ENCODE measurements at places on chromosomes 16 and 17.

DNA sequence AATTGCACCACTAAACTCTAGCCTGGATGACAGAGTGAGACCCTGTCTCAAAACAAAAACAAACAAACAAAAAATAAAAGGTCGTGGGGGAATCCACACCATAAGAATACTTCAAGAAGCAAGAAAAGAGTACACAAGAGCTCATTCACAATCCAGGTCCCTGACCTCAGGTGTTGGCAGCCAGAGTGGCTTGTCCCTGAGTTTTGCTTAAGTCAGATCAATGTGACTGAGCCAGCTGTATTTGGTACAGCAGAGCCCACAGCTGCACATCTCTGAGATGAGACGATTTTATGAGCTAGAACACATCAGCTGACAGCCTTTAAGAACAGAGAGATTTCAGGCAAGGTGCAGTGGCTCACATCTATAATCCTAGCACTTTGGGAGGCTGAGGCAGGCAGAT is 22.4 kb downstream of the CACNG1 start:
- no peak for DNase-seq

DNA sequence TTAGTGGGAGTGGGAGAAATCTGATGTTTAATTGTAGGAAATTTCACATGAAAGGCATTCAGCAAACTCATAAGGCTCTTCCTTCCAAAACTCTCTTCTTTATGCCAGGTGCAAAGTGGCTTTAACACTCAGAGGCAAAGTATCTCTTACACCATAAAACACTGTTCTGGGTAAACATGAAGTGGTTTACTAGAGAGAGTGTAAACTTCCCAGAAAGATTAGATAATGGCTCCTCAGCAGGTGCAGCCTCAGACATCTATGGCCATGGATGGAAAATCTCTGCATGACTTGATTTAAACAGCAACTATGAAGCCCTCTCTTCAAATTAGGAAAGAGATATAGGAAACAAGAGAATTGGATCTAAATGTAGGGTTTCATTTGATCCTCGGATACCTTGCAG is 583.1 kb upstream of the SALL1 start:
- DNase-seq = no peak

DNA sequence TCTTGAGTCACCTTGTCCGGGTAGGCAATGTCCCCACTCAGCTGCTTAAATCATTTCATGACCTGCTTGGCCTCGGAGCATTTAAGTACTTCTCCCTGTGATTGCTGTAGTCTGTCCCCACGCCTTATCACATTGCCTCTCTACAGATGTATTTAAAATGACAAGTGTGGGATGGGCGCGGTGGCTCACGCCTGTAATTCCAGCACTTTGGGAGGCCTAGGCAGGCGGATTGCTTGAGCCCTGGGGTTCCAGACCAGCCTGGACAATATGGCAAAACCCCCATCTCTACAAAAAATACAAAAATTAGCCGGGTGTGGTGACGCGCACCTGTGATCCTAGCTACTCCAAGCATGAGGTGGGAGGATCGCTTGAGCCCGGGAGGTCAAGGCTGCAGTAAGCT is 1.3 kb upstream of the GJC1 start:
- DNase-seq = no peak

- DNase-seq = no peak
Measured at GRCh38 chr17:37305406-37305905, 70.3 kb upstream of the C17orf78 start.

DNA sequence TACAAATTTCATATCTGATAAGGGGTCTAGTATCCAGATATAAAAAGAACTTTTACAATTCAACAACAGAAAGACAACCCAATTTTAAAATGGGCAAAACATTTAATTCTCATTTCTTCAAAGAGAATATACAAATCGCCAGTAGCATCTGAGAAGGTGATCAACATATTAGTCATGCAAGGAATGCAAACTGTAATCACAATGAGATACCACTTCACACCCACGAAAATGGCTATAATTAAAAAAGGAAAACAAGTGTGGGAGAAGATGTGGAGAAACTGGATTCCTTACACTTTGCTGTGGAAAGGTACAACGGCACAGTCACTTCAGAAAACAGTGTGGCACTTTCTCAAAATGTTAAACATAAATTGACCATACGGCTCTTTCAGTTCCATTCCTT is 168.2 kb downstream of the VPS53 start:
- DNase-seq = no peak

DNA sequence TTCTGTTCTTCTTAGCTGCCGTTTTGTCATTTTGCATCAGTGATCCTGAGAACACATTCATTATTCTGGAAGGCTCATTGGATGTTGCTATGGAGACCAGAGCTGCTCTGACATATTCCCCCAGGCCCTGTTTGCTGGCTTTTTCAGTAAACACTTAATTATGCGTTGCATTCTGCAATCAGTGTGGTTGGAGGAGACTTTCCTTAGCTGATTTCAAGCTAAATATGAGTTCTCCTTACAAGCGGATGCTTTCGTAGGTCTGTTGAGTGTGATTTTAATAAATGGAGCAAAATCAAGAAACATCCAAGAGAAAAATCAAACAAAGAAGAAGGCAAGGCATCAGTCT is 38.2 kb upstream of the NUDT7 start:
- DNase-seq = no peak

- DNase-seq = no peak
Measured at GRCh38 chr16:86319585-86320236, 190.6 kb upstream of the FOXF1 start.

DNA sequence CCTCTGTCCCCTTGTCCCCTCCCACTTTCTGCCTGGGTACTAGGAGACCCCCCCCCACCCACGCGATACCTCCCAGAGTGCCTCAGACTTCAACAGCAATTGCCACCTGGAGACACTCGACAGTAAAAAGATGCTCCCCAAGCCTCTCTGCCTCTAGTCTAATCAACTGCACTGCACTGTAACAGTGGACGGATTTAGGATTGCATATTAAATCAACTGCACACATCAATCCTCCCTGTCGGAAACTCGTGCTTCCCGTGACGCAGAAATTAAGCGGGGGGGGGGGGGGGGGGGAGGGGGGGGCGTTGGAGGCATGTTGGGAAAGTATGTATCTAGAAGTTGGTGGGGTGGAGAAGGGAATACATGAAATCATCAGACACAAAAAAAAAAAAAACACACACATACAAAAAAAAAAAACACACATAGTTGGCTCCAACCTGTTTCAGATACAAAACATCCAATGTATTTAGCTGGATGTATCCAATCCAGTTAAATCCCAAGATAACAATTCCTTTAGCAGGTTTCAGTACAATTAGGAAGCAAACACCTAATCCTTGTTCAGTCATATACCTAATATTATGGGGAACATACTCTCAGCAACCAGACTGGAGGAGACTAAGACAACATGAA is 29.7 kb downstream of the FAM222B start:
- DNase-seq = no peak

GRCh38 chr17:34598161-34598776 is 18.9 kb downstream of the TMEM132E start:
- DNase-seq = no peak

DNA sequence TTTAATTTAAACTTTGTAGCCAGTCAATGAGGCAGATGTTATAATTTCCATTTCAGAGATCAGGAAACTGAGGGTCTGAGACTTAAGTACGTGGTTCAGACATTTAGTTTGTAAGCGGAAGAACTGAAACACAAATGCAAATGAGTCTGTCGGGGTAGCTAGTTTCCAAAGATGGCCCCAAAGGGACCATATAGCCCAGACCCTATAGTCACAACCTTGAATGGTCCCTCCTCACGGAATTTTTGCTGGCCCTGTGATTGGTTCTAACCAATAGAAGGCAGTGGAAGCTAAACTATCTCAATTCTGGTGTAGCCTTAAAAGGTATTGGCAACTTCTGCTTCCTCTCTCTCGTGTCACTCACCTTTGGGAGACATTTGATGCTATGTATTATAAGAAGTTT is 7.5 kb upstream of the BCO1 start:
- DNase-seq = no peak

DNA sequence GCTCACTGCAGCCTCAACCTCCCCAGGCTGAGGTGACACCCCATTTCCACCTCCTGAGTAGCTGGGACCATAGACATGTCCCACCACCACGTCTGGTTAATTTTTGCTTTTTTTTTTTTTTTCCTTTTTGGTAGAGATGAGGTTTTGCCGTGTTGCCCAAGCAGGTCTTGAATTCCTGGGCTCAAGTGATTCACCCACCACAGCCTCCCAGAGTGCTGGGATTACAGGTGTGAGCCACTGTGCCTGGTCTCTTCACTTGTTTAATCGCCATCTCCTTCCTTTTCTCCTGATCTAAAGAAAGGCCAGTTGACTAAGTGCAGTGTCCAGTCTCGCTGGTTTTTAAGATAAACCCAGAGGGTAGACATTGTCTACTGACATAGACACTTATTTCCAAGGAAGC is 152.0 kb downstream of the C16orf95 start:
- DNase-seq = no peak

DNA sequence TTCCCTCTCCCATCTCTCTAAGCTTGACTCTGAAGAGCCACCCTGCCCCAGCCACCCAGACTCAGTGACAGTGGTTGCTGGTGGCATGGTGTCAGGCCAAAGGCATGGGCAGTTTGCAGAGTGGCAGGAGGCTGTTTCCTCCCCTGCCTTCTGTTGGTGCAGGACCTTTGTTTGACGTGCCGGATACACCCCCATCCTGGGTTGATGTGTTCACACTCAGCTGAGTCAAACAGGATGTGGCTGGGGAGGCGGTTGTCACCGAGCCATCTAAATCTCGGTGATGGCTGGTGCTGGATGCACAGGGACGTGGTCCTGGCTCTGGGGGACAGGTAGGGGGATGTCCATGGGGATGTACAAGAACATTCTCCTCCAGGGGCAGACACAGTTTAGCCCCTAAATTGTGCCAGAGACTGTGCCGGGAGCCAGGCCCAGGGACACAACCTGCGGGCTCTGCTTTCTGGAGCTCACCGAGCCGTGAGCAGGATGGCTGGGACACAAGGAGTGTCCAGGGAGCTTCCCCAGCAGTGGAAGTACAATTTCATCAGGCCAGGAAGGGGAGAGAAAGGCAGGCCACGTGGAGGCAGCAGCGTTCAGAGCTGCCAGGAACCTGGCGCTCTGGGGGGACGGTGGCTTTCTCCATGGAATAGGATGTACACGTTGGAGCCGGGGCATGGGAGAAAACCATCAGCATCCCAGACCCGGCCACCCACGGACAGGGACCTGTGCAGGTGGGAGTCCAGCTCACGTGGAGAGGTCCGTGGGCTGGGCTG is 264.2 kb downstream of the SEC14L1 start:
- no peak for DNase-seq

- no peak for DNase-seq
Measured at GRCh38 chr17:75048249-75048878, 1.3 kb downstream of the KCTD2 start.

- no peak for DNase-seq
Measured at GRCh38 chr17:35586569-35587073, 501 bp upstream of the AP2B1 start.

- no peak for DNase-seq
Measured at GRCh38 chr16:19291475-19291874, 5.9 kb downstream of the CLEC19A start.

- DNase-seq = peak; percentile 72
Measured at GRCh38 chr17:8479431-8479947, 43.8 kb downstream of the NDEL1 start.

GRCh38 chr17:3968015-3968414 is 3.8 kb upstream of the ATP2A3 start:
- no peak for DNase-seq

GRCh38 chr17:78717431-78717980 is 64.6 kb downstream of the CYTH1 start:
- peak; percentile 49 for DNase-seq

GRCh38 chr17:43134774-43135453 is 9.8 kb upstream of the BRCA1 start:
- DNase-seq = no peak

DNA sequence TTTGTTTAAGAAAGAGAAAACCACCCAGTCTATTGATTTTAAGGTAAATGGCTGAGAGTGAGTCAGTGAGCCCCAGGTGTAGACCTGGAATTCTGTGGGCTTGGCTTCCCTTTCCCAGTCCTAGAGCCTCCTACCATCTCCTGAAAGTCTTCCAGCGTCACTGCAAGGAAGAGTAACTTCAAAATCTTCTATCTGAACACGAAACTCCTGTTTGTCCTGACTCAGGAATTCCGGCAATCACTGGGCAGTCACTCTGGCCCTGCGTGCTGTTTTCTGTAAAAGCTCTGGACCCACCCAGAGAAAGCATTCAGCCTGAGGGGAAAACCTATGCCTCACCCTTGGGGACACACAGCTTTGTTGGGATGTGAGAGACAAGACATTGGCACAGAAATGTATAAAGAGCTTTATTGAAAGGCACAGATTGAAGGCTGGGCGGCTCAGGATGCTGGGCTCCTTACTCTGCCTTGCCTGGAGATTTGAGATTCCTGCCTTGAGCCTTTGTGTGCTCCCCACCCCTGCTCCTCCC is 15.9 kb downstream of the MINK1 start:
- no peak for DNase-seq

- DNase-seq = no peak
Measured at GRCh38 chr17:77662833-77663232, 295.7 kb upstream of the TNRC6C start.

DNA sequence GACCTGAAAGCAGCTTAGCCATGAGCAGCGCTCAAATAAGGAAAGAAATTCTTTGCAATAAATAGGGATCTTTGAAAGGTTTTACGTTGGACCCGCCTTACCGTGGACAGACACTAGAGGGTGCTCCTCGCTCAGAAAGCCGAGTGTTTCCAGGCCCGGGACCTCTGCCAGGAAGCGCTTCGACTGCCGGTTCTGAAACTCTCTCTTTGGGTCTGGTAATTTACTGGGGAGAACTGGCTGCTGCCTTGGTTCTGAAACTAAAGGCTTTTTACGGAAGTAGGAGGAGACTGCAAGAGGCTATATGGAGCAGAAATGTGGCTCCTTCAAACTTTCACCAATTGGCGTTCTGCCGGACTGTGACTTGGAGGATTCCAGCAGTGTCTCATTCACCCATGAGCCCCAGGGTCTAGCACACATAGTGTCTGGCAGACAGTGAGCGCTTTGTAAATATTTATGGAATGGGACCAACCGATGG is 45.6 kb upstream of the HOXB9 start:
- peak; percentile 88 for DNase-seq

DNA sequence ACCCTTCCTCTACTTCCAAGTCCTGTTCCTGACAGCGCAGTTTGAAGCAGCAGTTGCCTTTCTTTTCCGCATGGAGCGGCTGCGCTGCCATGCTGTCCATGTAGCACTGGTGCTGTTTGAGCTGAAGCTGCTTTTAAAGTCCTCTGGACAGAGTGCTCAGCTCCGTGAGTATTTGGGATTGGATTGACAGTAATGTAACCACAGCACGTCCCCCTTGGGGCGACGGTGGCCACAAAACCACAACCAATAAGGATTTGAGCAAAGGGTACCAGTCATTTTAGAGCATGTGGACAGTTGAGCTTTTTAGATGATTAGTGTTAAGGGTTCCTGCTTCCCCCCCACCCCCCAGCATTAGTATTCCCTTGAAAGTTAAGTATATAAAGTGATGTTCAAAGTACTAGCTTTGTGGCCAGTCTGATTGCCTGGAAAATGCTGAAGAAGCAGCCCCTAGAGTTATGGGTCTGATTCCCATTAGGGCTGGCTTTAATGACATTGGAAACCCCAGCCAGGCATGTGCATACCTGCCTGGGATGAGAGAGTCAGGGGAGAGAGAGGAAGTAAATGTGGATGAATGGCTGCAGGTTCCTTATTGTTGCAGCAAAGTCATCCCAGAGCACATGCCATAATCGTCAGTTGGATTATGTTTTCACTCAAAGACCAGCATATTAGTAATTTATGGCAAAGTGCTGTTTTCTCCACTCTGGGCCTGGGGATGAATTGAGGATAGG is 31.6 kb upstream of the SLC12A3 start:
- no peak for DNase-seq

GRCh38 chr16:64416216-64417005 is 705.5 kb downstream of the CDH11 start:
- DNase-seq = no peak

- DNase-seq = no peak
Measured at GRCh38 chr17:34246446-34246845, 8.6 kb upstream of the CCL2 start.
